ENCODE measurements at places on chromosomes 1 and 21.

DNA sequence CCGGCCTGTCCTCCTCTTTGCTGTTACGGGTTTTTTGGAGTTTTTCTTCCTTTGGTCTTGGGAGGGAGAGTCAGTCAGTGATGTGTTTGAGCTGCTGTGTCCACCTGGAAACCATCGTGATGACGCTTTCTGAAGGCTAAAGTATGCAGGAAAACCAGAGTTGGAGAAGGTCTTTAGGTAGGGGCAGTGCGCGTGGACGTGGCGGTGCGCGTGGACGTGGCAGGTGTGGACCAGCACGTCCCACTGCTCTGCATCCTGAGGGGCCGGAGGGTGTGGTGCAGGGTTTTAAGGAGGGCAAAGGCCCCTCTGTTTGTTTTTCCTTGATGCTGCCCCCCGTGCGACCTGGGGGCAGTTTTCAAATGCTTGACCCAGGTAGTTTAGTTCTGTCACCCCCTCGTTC is 29.9 kb downstream of the PRKCZ start:
- no peak for DNase-seq

- no peak for DNase-seq
These were observed 144.2 kb downstream of the SYT2 start for GRCh38 chr1:202565890-202566602.

GRCh38 chr1:154272999-154273563 is 652 bp downstream of the HAX1 start:
- DNase-seq: no peak

GRCh38 chr1:27257155-27257554 is 22.7 kb downstream of the WDTC1 start:
- no peak for DNase-seq

DNA sequence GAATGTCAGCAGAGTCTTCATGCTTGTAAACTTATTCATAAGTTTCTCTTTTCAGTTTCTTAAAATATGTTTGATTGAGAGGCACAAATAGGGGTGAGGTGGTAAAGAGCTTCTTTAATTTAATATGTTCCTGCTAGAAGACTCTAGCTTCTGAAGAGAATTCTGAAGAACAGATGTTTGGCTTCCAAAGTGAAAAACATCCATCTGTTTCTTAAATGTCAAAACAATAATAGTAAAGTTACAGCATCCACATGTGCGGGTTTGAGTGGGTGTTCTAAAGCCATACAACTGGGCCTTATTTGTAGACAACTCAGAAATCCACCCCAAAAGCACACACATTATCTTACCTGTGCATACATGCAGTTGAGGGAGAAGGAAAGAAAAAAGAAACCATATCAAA is 144.0 kb upstream of the ADGRL4 start:
- DNase-seq: no peak

- DNase-seq: no peak
These were observed 7.2 kb upstream of the RNU1-1 start for GRCh38 chr1:16521288-16521583.

GRCh38 chr21:28338701-28339305 is 653.9 kb downstream of the LTN1 start:
- no peak for DNase-seq
